ENCODE measurements at places on chromosomes 2 and 18. TPM values are rescaled to one million over a fixed set of nuclear protein-coding genes. Genes with fewer than 3 reads are reported as not detected.

CNDP1 gene
- total RNA-seq, result not detected

DNA sequence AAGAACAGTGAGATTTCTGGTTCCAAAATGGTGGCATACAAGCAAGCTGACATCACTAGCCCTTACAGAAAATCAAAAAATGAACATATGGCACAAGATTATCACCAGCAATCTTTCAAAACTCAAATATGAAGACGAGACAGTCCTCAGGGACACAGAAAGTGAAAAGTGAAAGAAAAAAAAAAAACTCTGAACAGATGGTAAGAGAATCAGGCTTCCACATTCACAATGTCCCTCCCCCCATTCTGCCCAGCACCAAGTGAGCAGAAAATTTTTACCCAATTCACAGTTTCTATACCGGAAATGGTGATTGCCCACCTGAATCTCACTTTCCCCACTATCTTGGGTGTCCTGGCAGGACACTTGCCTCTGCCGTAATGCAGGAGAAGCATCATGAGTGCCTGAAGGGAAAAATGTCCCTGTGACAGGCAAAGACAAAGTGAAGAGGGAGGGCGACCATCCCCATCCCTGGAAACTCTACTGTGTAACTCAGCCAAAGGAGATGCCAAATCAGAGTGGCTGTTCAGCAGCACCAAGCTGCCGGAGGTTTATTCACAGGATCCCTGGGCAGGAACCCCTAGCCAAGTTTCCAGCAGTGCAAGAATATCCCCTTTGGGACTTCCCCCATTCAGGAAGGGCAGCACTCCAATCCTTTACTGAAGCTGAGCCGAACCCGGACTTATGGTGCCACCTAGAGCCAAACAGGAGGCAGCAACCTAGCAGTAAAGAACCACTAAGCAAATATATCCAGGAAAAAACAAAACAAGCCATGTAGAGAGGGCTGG lies 312.2 kb downstream of the LRATD1 start:
- peak; percentile 58 for DNase-seq
- H3K4me3 ChIP-seq, result no peak overlapping the region
- no peaks in the 10 kb centered on the region for H3K36me3 ChIP-seq
- no peak overlapping the region for H3K27ac ChIP-seq
- no peaks in the 10 kb centered on the region for H3K27me3 ChIP-seq
- H3K4me1 ChIP-seq, result no peaks in the 10 kb centered on the region

DNA sequence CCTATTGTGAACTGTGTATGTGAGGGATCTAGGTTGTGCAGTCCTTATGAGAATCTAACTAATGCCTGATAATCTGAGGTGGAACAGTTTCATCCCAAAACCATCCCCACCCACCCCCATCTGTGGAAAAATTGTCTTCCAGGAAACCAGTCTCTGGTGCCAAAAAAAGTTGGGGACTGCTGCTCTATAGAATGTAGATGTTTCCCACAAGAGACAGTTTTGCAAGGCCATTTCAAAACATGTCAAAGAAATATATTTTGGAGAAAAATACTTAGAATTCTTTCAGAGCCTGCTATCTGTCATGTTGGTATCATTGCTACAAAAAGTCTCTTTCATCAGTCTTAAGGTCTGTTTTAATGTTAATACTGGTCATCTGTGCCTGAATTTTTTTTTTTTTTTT lies 4.1 kb upstream of the SLC39A10 start:
- H3K27me3 ChIP-seq, result no peaks in the 10 kb centered on the region
- DNase-seq, result no peak
- peaks cover 10% of the 10 kb centered on the region for H3K4me1 ChIP-seq
- H3K36me3 ChIP-seq, result no peaks in the 10 kb centered on the region
- no peak overlapping the region for H3K27ac ChIP-seq

DNA sequence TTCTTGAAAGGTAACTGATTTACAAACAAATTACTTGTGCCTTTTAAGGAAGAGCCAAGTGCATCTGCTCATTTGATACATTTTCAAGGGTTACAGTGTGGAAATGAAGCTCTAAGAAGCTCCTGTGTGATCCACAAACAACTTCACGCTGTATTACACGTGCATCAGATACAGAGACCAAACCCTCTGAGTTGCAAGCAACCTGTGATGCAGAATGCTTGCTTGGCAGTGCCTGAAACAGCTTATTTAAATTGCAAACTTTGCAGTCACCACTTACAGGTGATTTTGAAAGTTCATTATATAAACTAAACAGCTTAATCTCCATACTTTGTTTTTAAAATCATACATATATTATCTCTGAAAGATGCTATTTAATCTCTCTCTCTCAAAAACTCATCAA lies 50.1 kb downstream of the ZEB2 start:
- H3K36me3 ChIP-seq, result no peaks in the 10 kb centered on the region
- H3K4me3 ChIP-seq, result no peak overlapping the region
- H3K27me3 ChIP-seq, result no peaks in the 10 kb centered on the region
- no peak for DNase-seq
